Cerebellar cortex (tissue), 1 donor: ENCODE measurements at places on chromosomes 1 and 21.

DNA sequence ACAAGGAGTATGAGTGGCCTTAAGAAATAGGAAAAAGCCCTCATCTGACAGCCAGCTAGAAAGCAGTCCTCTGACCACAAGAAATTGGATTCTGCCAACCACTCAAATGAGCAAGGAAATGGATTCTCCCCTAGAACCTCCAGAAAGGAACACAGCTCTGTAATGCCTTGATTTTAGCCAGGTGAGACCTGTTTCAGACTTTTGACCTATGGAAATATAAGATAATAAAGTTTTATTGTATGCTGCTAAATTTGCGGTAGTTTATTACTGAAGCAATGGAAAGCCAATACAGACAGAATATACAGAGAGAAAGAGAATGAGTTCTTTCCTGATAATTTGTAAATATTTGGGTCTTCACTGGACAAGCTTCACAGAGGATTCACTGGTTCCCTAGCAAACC is 28.8 kb upstream of the SELE start:
- no peak for DNase-seq

DNA sequence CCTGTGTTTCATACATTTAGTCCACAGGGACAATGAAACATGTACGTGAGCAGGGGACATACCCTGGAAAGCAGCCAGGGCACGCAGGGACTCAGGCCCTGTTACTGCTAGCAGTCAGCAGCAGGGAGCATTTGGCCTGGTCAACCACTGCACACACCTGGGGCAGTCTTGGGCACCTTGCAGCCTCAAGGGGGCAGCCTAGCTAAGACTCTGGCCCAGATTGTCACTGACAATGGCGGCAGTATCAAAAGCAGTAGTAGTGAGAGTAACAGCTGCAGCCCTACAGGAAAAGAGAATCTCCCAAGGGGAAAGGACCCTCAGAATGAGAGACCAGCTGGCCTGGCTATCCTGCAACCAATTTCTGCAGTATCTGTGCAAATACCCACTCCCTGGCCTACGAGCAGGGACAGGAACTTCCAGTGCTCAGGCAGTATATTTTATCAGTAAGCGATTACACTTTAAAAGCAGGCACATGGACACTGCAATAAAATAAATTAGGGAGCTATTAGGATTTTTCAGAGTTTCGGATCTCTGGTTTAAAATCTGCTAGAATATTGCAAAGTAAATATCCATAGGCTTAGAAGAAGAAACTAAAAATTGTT is 475.6 kb downstream of the LTN1 start:
- peak; percentile 52 for DNase-seq

DNA sequence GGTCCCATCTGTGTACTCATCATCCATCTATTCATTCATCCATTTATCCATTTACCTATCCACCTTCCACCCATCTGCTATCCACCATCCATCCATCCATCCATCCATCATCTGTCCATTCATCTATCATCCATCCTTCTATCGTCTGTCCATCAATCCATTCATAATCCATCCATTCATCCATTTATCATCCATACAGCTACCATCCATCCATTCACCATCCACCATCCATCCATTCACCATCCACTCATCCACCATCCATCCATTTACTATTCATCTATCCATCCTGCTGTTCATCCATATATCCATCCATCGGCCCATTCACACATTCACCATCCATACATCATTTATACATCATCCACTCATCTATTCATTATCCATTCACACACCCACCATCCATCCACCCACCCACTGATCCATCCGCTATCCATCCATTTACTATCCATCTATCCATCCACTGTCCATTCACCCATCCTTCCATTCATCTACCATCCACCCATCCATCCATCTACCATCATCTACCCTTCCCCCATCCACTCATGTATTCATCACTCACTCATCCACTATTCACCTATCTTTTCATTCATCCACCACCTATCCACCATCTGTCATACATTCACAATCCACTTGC is 96.4 kb downstream of the TRIM11 start:
- DNase-seq = no peak

DNA sequence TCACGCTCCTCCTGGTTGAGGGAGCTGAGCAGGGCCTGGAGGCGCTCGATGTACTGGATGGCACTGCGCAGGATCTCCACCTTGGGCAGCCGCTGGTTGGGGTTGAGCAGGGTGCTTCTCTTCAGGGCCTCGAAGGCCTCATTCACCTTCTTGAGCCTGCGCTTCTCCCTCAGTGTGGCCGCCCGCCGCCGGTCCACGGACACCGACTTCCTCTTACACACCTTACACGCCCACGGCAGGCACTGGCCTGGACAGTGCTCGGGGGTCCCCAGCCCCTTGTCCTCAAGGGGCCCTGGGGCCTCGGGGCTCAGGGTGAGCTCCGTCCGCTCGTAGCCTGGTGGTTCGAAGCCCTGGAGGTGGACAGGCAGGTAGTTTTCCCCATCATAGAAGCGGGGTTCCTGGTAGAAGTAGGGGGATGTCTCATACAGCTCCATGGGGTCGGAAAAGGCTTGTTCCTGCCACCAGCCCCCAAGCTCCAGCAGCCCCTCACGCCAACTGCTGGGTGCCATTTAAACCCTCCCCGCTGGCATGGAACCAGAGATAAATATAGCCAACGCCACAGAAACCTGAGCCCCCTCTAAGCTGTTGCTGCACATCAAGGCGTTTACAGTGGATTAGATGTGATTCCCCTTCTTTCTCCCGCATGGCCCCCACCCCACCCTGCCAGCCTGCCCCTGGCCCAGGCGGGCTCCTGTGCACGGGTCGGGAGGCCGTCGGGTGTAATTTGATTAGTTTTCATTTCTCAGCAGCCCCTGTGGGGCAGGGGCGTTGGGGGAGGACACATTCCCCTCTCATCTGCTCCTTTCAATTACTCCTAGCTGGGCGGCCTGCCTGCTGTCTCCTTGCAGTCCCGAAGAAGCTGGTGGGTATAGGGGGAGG is at the start of gene MYOG:
Gene MYOG (minus strand): TSS at position 485 of the 879 bp plus-strand sequence. CDS start 51 bp downstream, at position 434.
- DNase-seq = no peak

GRCh38 chr1:15254559-15254958 is 7.5 kb downstream of the FHAD1 start:
- DNase-seq = no peak

DNA sequence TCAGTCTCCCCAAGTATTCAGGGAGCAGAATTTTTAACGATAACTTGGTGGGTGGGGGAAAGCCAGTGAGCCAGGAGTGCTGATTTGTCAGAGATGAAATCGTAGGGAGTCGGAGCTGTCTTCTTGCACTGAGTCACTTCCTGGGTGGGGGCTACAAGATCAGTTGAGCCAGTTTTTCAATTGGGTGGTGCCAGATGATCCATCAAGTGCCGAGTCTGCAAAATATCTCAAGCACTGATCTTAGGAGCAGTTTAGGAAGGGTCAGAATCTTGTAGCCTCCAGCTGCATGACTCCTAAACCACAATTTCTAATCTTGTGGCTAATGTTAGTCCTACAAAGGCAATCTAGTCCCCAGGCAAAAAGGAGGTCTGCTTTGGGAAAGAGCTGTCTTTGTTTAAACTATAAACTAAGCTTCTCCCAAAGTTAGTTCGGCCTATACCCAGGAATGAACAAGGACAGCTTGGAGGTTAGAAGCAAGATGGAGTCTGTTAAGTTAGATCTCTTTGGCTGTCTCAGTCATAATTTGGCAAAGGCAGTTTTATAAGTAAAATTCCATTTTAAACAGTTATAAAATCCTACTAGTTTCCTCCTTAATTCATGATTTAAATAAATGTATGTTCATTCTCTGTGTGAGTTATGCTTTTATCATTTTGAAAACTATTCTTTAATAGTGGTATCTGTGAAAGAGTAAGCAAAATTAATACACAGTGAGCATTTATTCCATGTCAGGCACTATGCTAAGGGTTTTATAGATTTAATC is 51.7 kb downstream of the SLC16A1 start:
- no peak for DNase-seq

GRCh38 chr1:200131551-200132125 is 104.1 kb downstream of the NR5A2 start:
- DNase-seq = no peak

DNA sequence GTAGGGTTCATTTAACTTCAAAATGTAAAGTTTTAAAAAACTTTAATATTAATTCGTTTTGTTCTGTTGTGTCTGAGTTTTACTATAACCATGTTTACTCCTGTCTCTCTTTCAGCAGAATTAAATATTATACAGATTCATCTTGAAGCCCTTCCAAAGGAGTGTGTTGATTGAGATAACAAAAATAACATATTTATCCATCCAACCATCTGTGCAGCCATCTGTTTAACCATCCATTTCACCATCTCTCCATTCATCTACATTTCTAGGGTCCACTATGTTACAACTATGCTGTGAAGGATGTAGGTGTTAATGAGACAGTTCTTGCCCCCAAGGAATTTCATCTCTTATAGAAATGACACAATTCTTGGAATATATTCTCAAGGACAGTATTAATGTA is 36.0 kb upstream of the GNG12 start:
- DNase-seq = peak; percentile 61

DNA sequence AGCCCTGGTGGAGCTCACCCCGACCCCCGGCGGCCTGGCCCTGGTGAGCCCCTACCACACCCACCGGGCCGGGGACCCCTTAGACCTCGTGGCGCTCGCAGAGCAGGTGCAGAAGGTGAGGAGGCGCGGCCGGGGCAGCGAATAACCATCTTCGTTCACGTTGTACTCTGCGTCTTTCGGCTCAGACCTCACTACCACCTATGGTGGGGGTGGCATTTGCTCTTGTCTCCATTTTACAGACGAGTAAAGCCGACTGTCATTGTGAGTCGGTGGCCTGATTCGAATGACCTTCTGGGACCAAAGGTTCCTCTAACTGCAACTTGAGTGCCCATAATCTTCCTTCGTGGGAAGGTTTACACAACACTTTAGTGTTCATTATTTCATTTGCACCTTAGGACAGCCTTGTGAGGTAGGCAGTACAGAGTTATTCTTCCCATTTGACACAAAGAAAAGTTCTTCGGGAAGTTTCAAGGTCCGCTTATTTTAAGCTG is 506 bp downstream of the C1orf50 start:
- no peak for DNase-seq

GRCh38 chr1:211327346-211327921 is 801 bp downstream of the TRAF5 start:
- no peak for DNase-seq
